ENCODE measurements at places on chromosomes 2 and 18. TPM values are rescaled to one million over a fixed set of nuclear protein-coding genes. Genes with fewer than 3 reads are reported as not detected.

TGFBRAP1 gene
- 31.3 TPM for total RNA-seq

WDR43 gene
- total RNA-seq: 51.9 TPM

ATP8B1 gene
- 73.6 TPM for total RNA-seq

SLC35F6 gene
- total RNA-seq: 37.6 TPM

PFN4 gene
- total RNA-seq: 0.17 TPM

INO80C gene
- total RNA-seq: 6.5 TPM

SKA1 gene
- 3.0 TPM for total RNA-seq

CNDP1 gene
- total RNA-seq: not detected

RAD51AP2 gene
- total RNA-seq: not detected

TUBB8B gene
- total RNA-seq: not detected

XIRP2 gene
- total RNA-seq: not detected

HSPE1 gene
- 47.0 TPM for total RNA-seq

PCARE gene
- total RNA-seq: not detected

CRYGC gene
- total RNA-seq: not detected

NDUFV2 gene
- total RNA-seq: 71.7 TPM

TFCP2L1 gene
- under 0.01 TPM for total RNA-seq

AKAIN1 gene
- total RNA-seq: not detected

ATP5MC3 gene
- 62.0 TPM for total RNA-seq

DNAH7 gene
- total RNA-seq: 0.46 TPM

MOGAT1 gene
- total RNA-seq: not detected

MEIS1 gene
- 23.6 TPM for total RNA-seq

PRSS56 gene
- total RNA-seq: not detected

SLC11A1 gene
- total RNA-seq: 0.13 TPM

RIT2 gene
- total RNA-seq: not detected

All from smooth muscle cell of the pulmonary artery (primary cell).